ENCODE measurements at places on chromosomes 6 and 20.

DNA sequence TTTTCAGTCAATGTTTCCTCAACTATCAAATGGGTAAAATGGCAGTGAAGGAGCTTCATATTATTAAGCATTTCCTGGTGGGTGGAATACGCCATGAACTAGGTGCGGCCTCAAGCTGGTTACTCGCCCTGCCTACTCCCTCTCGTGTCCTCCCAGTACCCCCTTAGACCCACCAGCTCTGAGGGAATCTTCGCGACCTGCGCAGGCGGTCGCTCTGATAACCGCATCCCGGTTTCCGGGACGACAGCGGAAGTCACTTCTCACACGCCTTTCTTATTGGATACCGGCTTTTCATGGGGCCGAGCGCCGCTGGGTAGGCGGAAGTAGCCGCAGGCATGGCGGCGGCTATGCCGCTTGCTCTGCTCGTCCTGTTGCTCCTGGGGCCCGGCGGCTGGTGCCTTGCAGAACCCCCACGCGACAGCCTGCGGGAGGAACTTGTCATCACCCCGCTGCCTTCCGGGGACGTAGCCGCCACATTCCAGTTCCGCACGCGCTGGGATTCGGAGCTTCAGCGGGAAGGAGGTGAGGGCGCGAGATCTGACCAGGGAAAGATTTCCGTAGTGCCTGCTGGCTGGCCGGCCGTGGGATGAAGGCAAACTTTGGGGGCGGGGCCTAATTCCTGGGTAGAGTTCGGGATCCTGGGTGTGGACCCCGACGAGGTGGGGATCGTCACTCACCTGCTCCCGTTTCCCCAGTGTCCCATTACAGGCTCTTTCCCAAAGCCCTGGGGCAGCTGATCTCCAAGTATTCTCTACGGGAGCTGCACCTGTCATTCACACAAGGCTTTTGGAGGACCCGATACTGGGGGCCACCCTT lies at the start of gene PIGT:
PIGT (plus strand) TSS at position 320 of the 816 bp plus-strand sequence; CDS start at position 336, 16 bp downstream.
- peak; percentile 72 for DNase-seq

GRCh38 chr20:57780398-57780797 lies 70.6 kb upstream of the PMEPA1 start:
- DNase-seq, result no peak

DNA sequence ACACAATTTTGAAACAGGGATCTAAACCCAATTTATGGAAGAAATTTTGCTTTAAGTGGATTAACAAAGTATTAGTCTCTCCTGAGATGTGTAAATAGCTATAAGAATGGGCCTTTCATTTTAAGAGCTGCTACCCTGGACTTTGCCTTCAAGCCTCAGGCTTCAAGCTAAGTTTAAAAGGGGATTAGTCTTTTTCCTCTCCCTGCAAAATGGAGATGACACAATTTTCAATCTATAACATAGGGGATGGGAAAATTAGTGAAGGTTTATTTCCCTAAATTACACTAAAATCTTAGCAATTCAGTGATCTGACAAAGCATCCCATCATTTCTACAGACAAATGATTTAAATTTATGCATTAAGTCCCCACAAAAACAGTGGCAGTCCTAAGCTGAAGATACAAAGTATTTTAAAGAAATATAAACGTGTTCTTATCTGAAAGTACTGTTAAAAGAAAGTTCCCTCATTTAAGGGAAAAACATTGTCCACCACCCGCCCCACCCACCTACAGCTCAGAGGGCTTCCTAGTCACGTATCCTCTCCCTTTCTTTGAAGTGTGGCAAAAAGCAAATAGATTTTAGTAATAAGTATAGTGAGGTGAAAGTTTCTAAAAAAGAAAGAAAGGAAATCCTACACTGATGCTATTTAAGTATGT lies 14.5 kb downstream of the ARHGAP18 start:
- no peak for DNase-seq

DNA sequence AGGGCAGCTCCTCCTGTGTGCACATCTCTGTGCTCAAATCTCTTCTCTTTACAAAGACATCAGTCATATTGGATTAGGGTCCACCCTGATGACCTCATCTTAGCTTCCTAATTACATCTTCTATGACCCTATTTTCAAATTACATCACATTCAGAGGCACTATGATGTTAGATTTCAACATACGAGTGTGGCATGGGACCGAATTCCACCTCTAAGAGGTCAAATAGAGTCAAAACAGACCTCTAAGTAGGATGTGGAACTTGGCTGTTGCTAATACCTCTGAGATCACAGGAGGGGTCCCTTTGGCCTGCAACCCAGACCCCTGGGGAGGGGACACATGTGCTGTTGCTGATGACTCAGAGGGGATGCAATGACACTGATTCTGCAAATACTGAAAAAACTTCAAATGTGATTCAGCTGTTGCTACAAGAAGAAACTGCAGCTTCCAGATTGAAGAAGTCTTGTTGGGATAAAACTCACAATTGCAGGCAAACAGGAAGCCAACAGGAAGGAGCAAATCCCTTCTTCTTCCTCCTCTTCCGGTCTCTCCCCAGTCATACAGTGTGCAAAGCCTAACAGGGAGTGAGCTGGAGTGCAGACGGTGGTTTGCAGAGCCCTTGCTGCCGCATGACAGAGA lies 216.2 kb downstream of the MYLK4 start:
- no peak for DNase-seq

DNA sequence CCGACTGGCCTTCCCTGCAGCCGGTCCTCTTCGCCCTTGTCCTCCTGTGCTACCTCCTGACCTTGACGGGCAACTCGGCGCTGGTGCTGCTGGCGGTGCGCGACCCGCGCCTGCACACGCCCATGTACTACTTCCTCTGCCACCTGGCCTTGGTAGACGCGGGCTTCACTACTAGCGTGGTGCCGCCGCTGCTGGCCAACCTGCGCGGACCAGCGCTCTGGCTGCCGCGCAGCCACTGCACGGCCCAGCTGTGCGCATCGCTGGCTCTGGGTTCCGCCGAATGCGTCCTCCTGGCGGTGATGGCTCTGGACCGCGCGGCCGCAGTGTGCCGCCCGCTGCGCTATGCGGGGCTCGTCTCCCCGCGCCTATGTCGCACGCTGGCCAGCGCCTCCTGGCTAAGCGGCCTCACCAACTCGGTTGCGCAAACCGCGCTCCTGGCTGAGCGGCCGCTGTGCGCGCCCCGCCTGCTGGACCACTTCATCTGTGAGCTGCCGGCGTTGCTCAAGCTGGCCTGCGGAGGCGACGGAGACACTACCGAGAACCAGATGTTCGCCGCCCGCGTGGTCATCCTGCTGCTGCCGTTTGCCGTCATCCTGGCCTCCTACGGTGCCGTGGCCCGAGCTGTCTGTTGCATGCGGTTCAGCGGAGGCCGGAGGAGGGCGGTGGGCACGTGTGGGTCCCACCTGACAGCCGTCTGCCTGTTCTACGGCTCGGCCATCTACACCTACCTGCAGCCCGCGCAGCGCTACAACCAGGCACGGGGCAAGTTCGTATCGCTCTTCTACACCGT lies 6.1 kb downstream of the UBD start:
- DNase-seq, result no peak

GRCh38 chr6:111845441-111845871 lies 27.8 kb downstream of the FYN start:
- DNase-seq, result no peak

DNA sequence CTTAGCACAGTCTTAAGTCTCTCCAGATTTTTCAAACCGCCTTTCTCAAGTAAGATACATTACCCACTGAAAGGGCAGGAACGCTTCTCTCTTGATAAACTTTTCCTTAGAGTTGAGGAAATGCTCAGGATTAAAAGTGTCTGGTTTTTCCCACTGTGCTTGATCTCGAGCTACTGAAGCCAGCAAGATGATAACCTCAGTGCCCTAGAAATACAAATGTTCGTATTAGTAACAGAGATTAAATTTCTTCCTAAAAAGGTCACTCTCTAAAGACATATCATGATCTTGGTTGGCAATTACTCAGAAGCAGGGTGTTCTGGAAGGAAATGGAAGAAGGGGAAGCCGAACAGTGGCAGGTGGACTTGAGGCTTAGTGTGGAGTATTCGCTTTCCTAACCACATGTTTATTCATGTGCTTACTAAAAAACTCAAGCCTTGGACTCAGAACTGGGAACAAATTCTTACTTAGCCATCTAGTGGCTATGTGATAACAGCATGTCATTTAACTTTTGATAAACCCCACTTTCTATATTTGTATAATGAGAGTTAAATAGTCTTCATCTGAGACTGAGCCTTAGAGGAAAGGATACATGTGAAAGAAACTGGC lies 20.1 kb downstream of the C6orf141 start:
- DNase-seq, result no peak

GRCh38 chr6:14454473-14454775 lies 336.9 kb downstream of the CD83 start:
- DNase-seq, result no peak

DNA sequence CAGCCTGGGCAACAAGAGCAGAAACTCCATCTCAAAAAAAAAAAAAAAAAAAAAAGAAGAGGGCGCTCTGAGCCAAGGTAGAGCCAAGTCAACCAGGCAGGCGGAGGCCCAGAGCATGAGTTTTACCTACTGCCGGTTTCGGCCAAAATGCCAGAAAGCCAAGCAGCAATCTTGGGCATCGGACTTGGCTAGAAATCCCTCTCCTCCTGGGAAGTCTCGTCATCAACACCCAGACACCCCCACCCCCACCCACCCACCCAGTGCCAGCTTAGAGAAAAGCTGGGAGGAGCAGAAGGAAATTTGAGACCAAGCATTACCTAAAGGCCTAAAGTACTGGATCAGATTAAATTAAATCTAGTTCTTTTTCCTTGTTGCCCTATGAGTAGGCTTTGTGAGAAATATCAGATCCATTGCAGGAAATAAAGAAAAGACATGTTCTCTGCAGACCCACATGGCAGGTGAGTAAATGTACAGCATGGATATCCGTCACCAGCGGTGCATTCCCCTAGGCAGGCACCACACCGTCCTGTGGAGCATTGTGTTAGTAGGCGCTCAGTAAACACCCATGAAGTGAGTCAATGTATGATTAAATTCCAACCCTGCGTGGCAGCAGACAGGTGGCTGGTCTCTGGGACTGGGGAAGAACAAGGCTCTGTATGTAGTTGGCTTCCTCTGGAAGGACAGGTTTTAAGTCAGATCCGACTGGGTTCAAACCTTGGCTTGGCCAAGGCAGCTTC lies 21.0 kb downstream of the RIPOR3 start:
- DNase-seq, result no peak

All from SIG-M5 (cell line).